Fibroblast of skin of right biceps (primary cell): ENCODE measurements at places on chromosomes 1 and 21.

- DNase-seq = no peak
Observed at GRCh38 chr1:206772243-206772937, at the start of gene IL10. Gene IL10, minus strand, starts transcription at chr1:206772494. Its CDS starts 59 bp downstream, at chr1:206772435.

DNA sequence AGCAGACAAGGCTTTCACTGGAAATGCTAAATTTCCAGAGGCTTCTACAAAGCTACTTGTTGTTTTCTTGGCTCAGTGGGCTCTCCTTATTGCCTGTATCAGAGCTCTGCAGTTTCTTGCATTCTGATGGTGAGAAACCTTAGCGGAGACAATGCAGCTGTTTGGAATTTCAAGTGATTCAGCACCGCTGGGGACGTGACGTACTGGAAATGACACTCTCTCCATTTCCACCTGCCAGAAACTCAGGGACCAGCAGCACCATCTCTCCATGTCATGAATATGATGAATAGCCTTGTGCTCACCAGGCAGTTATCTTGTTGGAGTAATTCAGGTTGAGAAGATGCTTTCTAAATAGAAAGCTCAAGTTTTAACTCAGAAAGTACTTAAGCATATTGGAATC is 497.2 kb upstream of the DEPDC1 start:
- DNase-seq = no peak

GRCh38 chr1:91513160-91513559 is 12.5 kb downstream of the CDC7 start:
- peak; percentile 26 for DNase-seq

- no peak for DNase-seq
Observed at GRCh38 chr21:24265987-24266386, 1341.3 kb downstream of the MRPL39 start.

- DNase-seq = no peak
Observed at GRCh38 chr21:45513003-45513717, 29.1 kb downstream of the SLC19A1 start.

DNA sequence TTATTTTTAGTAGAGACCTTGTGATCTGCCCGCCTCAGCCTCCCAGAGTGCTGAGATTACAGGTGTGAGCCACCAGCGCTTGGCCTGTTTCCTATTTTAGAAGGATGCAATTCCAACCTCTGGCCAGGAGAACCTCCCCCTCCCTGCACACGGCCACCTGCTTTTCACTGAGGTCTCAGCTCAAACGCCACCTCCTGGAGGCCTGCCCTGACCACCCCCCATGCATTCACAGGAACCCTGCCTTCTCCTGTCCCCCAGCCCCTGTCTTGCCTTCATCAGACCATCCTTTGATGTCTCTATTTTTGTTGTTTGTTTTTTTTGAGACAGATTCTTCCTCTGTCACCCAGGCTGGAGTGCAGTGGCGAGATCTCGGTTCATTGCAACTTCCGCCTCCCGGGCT is 2.3 kb downstream of the SRM start:
- DNase-seq = no peak

DNA sequence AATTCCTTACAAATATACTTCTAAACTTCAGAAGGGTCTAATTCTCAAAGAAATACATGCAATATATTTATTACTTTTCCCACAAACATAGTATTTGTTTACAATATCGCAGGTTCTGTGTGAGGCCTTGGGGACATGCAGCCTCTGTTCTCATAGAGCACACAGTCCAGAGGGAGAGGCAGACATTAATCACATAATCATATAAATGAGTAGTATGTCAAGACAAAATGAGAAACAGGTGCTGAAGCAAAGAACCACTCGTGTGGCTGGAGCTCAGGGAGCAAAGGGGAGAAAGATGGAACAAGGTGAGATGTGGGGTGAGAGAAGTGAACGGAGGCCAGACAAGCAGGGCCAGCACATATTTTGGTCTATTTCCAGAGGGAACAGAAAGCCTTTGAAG is 26.4 kb upstream of the MAGI3 start:
- DNase-seq = no peak
